ENCODE measurements at places on chromosomes 16 and 17.

DNA sequence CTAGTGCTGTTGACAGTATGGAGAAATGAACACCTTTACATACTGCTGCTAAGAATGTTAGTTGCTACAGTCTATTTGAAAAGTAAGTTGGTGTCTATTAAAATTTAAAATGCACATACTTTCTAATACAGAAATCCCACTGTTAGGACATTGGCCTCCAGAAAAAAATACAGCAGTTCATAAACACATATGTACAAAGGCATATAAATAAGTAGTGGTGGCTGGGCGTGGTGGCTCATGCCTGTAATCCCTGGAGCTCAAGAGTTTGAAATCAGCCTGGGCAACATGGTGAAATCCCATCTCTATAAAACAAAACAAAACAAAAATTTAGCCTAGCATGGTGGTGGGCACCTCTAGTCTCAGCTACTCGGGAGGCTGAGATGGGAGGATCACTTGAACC, 13.1 kb downstream of the DCAF7 start:
- DNase-seq, result no peak

DNA sequence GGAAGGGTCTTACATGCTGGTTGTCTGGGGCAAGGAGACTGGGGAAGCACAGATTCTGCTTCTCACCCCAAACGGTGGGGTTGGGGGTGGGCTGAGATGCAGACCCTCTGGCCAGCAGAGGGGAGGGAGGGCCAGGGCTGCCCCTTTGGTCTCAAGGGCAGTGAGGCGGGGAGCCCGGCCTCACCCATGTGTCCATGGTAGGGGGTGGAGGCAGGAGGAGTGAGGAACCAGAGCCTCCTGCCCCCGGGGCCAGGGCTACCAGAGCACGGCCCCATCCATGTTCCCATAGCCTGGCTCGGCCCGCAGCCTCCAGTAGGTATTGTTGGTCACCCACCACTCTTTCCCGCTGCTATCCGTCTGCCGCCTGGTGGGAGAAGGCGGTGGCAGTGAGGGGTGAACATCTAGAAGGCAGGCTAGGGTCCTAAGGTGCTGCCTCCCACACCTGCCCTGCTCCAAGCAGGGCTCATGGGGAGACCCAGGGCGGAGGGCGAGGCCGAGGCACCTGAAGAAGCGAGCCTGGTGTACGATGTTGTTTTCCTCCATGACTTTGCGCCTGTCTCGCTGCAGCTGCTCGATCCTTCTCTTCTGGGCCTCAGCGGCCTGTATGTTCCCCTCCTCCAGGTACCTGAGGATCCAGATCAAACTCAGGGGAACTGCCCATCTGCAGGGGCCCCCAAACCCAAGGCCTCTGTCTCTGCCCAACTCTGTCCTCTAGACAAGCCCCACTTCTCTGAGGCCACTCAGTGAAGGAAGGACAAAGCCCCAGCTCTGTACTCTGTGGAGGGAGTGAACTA, 13.4 kb downstream of the OSBPL7 start:
- DNase-seq, result no peak

GRCh38 chr17:74457146-74457819, 9.2 kb upstream of the CD300A start:
- peak; percentile 72 for DNase-seq

DNA sequence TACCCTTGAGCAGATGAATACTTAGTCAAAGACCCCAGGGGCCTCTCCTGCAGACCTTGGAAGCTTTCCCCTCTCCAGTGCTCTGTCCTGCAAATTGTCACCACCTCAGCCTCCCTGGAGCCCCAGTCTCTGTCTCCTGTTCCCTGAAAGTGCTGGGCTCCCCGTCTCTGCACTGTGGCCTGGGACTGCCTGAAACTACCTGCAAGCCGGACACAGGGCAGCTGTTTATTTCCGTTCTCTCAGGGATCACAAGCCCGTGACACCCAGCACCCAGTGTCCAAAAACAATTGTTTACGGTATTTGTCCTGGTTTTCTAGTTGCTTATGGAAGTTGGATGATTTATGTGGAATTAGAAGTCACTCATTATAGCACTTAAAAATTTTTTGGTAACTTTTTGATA, 81.6 kb upstream of the CHMP6 start:
- no peak for DNase-seq

DNA sequence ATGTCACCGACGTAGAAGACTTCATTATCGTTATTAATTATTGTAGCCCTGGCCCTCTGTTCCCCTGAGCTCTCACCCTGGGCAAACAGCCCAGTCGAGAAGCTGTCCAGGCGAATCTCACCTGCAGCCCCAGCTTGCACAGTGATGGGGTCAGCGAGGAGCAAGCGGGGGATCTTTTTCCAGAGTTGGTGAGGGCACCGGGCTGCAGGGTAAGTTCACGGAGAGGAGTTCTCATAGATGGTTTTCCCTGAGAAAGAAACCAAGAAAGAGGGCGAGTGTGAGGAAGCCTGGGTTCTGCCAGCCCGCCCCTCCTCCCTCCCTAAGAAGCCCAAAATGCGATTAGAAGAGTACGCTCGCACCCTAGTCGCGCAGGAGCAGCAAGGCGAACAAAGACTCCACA, 436 bp downstream of the SPAG5 start:
- DNase-seq, result no peak

DNA sequence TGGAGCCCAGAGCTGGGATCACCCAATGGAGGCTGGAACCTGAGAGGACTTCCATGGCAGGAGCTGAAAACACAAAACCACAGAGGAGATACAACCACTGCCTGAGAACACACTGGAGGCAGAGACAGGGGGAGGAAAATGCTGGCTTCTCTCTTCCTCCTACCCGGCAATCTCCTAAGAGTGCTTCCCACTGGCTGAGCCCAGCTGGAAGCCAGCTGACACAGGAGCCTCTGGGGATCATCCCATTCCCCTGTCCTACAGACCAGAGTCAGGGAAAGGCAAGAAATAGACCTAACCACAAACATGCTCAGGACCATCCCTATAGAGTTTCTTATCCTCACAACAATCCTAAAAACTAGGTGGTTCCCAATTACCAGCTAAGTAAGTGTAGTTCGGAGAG, 112.4 kb upstream of the CDH5 start:
- DNase-seq, result no peak

DNA sequence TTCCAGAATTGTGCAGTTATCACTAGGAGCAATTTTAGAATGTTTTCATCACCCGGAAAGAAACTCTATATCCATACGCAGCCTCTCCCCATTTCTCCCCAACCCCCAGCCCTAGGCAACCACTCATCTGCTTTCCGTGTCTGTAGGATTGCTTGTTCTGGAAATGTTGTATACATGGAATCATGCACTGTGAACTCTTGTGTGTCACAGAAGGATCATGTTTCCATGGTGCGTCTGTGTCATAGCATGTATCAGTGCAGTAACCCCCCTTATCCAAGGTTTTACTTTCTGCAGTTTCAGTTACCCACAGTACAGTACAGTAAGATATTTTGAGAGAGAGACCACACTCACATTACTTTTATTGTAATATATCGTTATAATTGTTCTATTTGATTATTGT, 299.4 kb downstream of the CPPED1 start:
- DNase-seq, result no peak

GRCh38 chr17:36918211-36918691, 19.0 kb upstream of the LHX1 start:
- DNase-seq, result no peak

GRCh38 chr17:74715144-74715543, 2.4 kb upstream of the CD300LF start:
- DNase-seq, result no peak

- DNase-seq, result no peak
Observed at GRCh38 chr16:55113210-55113609, 182.5 kb downstream of the IRX5 start.

- no peak for DNase-seq
Observed at GRCh38 chr16:11030990-11031510, 86.7 kb downstream of the CLEC16A start.

GRCh38 chr16:48383877-48384519, 1.2 kb downstream of the SIAH1 start:
- DNase-seq, result no peak

- DNase-seq, result no peak
Observed at GRCh38 chr16:84242839-84243238, 3.0 kb upstream of the KCNG4 start.

DNA sequence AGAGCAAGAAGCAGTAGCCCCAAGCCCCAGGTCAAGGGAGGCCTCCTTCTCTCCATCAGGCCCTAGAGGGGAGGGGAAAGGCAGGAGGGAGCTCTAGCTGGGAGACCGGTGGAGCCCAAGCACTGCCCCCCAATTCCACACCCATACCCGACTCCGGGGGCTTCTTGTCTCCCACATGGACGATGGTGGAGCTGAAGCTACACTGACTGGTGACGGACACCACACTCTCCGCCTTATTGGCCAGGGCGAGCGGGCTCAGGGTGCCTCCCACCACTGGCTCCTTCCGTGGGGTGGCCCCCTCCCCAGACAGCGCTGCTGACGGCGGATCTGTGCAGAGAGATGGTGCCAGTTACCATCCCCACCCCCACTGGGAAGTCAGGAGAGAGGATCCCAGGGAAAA, 6.4 kb downstream of the PER1 start:
- DNase-seq, result no peak

DNA sequence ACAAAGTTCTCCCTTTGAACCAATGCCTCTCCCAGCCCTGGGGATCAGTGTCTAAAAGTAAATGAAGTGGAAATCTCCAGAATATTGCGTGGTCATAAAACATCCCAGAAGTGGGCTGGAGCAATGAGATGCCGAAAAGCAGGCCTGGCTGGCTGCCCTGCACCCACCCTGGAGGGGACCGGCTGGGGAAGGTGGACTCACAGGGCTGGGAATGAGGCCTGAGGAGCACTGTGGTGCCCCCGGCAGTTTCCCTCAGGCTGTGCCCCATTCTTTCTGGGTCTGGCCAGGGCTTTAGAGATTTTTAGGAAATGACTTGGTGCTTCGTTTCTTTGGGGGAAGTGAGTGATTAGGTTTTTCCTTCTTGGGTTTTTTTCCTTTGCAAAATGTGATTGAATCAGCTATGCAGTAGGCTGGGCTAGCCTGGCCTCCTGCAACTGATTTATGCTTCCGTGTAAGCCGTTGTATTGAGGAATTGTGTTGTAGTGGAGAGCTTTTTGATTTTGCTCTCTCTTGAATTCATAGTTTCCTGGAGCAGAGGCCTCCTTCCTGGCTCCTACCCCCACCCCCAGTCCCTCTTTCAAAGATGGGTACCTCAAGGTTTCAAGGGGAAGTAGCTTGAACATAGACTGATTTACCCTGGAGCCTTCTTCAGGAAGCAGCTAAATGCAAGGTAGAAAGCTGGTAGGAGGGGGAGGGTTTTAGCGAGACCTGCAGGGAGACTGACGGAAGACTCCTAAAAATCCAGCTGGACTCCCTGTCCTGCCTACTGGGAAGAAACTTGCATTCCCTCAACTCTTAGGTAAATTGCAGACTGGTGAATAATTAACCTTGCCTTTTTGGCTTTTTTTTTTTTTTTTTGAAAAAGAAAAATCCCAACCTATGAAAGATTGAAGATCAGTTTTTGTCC, 170.2 kb downstream of the RAB11FIP4 start:
- DNase-seq, result no peak

GRCh38 chr16:63361032-63361624, 1324.9 kb upstream of the CDH8 start:
- no peak for DNase-seq

DNA sequence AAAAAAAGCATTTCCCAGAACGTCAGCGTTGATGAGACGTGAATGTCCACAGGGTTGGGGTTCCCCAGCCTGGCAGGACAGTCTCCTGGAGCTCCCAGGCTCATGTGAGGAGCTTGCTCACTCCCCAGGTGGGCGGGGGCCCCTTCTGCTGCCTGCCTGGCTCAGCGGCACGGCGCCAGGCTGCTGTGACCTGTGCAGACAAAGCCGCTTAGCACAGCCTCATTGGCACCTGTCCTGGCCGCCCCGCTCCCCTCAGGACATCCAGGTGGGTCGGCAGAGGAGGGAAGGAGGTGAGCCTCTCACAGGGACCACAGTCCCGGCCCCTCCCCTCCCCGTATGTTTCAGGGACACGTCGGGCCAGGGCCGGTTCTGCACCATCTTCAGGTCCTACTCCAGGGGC, 12.9 kb upstream of the WFIKKN1 start:
- DNase-seq, result no peak

Measured in stimulated activated CD4-positive, alpha-beta T cell treated with anti-CD3 and anti-CD28 coated beads, Interleukin-1b, Interleukin-23, amount 100 ng/mL, for 4 hours (primary cell).